NCI-H2029 (cell line): ENCODE measurements at places on chromosomes 3 and 15.

DNA sequence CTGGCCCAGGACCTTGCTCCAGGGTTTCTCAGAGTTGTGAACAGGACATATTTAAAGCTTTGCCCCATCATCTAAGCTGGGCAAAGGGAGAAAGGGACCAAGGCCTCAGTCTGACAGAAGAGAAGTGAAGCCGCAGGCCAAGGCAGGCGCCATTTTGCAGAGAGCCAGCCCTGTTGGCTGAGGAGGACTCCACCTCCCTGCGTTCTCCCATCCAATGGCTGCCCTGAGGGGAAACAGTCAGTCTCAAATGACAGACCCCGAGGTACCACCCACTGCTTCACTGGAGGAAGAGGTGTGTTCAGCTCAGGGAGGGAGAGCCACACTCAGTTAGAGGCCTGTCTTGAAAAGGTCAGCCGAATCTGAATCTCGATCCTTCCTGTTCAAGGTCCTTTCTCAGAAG lies 86.1 kb downstream of the ADAMTS17 start:
- DNase-seq, result no peak

GRCh38 chr3:149815728-149816127 lies 2.7 kb downstream of the RNF13 start:
- DNase-seq, result no peak

DNA sequence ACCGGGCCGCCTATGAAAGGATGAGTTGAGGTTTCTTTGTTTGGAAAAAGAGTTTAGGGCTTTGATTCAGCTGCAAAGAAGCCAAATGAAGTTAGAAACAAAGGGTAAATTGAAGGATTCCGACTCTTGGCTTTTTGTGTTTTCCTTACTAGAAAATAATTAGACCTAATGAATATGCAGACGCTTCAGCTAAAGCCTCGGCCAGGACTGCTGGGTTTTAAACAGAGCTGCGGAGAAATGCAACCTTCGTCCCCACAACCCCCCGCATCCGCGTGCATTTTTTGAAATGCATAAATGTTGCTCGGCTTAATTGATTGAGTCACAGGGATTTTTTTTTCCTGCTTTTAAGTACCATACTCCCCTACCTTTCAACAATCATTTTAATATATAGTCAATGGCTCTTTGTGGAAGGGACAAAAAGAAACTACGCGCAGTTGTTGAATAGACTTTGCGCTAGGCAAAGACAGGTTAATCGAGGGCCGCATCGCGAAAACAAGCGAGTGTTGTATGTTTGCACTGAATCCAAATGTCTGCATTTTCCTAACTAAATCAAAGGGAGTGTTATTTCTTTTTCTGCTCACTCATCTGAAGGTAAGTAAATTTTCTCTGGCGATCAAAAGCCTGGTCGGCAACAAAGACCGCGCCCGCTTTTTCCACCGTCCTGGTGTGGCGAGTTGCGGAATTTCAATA lies 1.3 kb upstream of the ZIC4 start:
- DNase-seq, result no peak

- DNase-seq, result no peak
These were observed 68.3 kb downstream of the SMAD3 start for GRCh38 chr15:67133738-67134066.

DNA sequence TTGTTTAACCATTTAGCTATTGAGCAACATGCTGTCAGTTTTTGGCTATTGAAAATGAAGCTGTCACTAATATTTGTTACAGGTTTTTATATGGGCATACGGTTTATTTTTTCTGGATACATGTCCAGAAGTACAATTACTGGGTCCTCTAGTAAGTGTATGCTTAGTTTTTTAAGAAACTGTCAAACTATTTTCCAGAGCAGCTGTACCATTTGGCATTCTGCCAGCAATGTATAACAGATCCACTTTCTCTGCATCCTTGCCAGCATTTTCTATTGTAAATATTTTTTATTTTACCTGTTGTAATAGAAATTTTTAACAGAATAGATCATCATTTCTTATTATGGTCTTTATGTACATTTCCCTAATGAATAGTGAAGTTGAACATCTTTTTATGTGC lies 658.8 kb downstream of the EDEM1 start:
- no peak for DNase-seq

DNA sequence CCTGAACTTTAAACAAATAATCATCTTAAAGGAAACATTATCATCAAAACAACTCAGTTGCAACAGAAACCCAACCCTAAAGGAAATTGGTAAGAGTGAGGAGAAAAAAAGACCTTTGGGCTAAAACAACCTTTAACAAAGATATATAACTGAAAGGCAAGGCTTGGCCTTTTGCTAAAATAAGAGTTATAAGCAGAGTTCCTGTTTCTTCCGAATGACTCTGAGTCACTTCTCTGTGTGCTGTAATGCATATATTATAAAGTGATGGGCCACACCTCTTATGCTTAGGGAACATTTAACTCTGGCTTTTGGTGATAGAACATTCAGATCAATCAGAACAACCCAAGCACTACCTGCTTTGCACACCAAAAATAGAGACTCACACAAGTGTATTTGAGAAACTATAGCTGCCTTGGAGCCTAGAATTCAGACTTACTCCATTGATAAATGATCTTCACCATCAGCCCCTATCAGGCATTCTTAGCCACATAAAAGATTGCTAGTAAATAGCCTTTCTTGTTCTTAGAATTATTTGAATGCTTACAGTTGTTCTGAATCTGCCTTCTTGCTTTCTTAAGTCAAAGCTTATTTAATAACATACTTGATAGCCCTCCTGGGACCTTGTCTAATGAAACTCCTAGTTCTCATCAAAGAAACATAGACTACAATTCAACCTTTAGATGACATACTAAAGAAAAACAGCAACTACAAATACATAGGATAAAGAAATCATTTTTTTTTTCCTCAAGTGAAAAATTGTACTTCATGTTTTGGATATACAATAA lies 294.2 kb upstream of the SEMA6D start:
- DNase-seq, result no peak

DNA sequence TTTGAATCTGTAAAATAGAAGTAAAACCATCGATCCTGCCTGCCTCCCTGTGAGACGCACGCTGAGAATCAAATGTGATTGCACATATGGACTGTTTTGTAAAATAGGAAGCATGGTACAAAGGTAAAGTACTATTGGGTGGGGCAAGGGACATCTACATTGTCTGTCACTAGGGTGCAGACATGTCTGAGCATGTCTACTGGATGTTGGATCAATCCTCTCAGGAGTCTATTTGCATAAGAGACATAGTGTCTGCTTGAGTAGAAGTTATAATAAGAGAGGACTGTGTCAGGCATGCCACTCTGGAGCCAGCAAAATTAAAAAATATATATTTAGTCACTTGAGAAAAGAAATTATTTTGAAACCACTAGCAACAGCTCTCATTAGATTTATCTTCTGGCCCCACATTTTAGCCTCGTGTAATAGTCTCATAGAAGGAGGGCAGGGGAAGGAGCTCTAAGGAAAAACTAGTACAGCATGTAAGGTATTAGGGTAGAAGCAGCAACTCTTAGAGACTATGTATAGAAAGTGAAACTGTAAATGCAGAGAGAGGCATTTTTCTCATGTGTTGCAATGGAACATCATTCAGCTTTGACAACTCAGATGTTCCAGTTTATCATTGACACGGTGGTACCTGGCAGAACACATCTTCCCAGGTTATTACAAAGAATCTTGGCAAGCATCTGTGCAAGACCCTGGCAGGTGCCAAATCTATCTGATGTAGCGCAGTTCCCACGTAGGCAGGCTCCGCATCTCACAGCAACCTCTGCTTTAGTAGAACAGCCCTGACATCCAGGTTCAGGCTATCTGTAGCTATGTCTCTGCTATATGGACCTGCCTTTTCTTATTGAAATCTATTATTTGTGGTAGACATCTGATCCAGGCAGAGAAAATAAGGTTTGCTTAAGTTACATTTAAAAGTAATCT lies 85.2 kb upstream of the CHL1 start:
- DNase-seq, result no peak

GRCh38 chr3:173402656-173403055 lies 5.1 kb downstream of the NLGN1 start:
- no peak for DNase-seq

GRCh38 chr3:112095731-112096130 lies 9.5 kb downstream of the C3orf52 start:
- no peak for DNase-seq

GRCh38 chr15:72037321-72037720 lies 80.6 kb downstream of the MYO9A start:
- no peak for DNase-seq

DNA sequence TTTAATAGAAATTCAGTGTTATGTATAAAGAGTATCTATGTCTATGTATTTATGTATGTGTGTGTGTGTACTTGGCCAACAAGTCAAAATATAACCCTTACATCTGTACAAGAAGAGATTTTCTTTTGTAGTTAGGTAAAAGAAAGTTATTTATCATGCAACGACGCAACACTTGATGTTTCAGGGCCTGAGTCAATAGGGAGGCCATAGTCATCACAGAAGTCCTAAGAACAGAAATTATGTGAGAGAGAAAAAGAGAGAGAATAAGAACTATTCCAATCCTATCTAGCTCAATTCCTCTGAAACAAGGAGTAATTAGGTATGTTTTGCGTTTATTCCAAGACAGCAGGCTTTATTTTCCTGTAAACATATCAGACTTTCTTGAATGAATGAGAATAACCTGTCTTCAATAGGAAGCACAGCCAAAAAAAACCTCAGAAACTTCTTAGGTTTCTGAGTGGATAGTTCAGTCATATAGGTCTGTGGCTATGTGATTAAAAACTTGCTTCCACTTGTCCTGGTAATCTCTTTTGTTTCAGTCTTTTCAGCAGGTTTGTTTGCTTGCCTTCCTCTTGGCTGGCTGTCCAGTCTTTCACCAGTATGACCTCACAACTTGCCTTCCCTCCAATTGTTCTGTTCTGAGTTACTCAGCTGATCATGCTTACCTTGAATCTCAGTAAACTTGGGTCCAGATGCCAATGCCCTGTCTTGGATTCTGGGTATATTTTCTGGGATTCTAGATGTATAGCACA lies 382.4 kb upstream of the GBE1 start:
- DNase-seq, result no peak

DNA sequence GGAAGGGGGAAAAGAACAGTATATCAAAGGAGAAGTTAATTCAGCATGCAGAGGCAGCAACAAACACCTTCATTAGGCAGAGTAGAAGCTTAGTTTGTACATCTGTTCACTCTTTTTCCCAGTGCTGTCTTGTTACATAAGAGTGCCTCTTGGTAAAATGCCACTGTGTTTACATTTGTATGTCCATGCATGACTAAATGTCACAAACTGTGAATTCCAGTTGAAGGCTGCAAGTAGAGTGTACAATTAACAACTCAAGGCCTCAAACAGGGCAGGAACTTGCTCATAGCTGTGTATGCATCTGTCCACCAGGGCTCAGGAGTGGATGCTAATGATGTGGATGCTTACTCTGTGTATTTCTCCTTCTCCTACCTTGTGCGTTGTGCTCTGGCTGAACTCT lies 214.2 kb upstream of the TPM1 start:
- DNase-seq, result no peak
